Sciatic nerve (tissue), 2 donors: ENCODE measurements at places on chromosomes 13 and 19. TPM values are rescaled to one million over a fixed set of nuclear protein-coding genes. Genes with fewer than 3 reads are reported as not detected.
A peak's percentile ranks its signal among the peaks of the same experiment; 100 is the strongest.

Gene F7
- 0.27 TPM for total RNA-seq

GRCh38 chr13:23375001-23375971 lies 58.2 kb downstream of the SACS start:
- peak; percentile 98 for DNase-seq

Gene RINL
- total RNA-seq = 9.6 TPM

- DNase-seq = no peak
Observed at GRCh38 chr19:40416918-40417642, 3.9 kb upstream of the PRX start.

Gene SLC1A6
- total RNA-seq = not detected

DNA sequence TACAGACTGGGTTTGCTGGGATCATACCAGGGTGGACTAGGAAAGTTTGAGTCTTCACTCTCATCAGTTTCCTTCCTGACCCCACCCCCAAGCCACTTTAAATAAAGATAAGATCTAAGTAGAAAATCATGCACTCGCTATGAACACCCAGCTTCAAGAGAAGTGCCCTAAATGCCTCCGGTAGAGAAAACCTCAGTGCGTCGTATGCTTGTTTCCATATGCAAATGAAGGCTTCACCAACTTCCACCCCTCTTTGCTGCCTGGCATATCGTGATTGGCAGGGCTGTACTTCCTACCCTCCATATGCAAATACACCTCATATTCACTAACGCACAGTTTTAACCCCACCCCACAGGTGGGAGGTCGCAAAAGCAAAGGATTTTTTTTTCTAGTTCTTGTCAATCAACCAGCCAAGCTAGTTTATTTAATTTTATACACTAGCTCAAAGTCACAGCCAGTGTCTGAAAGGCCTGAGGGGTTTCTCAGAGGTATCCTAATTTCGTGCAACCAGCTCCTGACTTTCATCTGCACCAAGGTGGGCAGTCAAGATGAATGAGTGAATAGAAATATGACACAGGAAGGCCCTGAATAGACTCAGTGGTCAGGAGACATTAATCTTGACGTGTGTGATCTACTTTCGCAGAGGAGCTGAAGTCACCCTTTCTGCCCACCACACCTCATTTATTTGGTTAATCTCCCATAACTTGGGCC lies 121.1 kb upstream of the TSHZ3 start:
- no peak for DNase-seq

DNA sequence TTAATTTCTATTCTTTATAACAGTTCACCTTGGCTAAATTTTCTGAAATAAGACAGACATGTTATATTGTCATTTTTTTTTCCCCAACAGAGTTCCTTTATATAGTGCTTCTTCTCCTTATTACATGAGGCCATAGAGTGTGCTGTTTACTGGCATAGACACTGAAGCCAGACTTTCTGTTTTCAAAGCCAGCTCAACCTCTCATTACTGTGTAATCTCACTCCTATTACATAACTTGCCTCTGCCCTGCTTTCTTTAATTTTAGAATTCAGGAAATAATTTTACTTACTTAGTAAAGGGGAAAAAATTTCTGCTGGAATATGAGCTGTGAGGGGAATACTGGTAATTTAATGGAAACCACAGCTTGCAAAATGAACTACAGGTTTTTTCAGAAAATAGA lies 1380.4 kb downstream of the SLITRK1 start:
- DNase-seq = no peak

- no peak for DNase-seq
Observed at GRCh38 chr19:13597640-13598039, 91.4 kb upstream of the CACNA1A start.

DNA sequence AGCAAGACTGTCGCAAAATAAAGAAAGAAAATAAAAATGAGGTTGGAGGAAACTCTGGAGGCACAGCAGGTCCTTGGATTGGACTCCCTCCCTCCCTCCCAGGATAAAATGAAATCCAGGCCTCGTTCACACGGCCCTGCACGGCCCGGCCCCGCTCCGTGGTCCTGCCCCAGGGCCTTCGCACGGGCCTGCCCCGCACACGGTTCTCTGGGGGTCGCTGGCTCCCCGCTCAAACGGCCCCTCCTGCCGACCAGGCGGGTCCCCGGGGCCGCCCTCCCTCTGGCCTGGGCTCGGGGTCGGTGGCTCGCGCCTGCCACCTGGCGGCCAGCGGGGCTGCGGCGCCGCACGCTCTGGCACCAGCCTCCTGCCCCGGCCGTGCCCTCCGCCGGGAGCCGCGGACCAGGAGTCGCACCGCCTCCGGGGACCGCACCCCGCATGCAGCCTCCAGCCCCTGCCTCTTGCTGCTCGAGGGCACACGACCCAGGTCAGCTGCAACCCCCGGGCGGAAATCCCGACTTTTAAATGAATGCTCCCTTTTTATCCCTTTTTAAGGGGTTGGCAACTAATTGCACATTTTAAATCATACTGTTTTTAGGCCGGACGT lies 1.5 kb upstream of the WDR18 start:
- DNase-seq = peak; percentile 82

Gene CEACAM6
- 1.1 TPM for total RNA-seq

GRCh38 chr19:51468545-51468920 lies 9.8 kb upstream of the CEACAM18 start:
- DNase-seq = no peak

Gene ZNF888
- total RNA-seq = 4.8 TPM

GRCh38 chr19:4707956-4708650 lies 15.5 kb downstream of the DPP9 start:
- no peak for DNase-seq

DNA sequence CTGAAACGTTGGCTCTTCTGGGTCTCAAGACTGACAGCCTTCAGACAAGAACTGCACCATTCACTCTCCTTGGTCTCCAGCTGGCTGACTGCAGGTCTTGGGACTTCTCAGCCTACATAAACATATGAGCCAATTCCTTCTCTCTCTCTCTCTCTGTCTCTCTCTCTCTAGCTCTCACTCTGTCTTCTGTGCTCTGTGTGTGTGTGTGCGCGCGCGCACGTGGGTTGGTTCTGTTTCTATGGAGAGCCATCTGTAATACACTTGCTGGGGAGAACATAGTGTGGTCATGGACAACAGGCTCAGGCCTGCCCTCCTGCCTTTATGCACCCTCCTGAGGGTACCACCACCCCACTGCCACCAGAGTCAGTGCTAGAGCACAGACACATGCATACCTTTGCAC lies 13.7 kb upstream of the SERPINE3 start:
- DNase-seq = no peak
